ENCODE measurements at places on chromosomes 2 and 18.

DNA sequence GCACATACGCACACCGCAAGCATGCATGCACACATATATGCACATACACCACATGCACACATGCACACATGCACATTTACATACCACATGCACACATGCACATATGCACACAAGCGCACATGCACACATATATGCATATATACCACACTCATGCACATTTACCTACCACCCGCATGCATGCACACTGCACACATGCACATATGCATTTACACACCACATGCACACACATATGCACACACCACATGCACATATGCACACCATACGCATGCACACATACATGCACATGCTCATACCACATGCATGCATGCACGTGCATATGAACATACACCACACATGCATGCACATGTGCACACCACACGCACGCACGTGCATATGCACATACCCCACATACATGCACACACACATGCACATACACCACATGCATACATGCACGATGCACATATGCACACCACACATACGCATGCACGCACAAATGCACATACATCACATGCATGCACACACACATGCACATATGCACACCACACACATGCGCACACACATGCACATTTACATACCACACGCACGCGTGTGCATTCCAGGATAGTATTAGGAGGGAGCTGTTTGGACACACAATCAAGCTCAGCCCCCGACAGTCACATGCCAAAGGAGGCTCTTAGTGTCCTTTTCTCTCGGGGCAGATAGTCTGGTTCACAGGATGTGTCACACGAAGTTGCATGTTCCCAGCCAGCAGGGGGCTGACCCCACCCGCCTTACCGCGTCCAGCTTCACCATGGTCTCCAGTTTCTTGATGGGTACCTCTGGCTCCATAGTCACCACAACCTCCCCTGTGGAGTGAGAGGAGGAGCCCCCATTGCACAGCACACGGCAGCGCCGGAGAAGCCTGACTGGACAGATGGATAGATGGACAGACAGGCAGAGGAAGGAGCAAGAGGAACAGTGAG, 5.9 kb downstream of the OTOF start:
- DNase-seq = no peak

DNA sequence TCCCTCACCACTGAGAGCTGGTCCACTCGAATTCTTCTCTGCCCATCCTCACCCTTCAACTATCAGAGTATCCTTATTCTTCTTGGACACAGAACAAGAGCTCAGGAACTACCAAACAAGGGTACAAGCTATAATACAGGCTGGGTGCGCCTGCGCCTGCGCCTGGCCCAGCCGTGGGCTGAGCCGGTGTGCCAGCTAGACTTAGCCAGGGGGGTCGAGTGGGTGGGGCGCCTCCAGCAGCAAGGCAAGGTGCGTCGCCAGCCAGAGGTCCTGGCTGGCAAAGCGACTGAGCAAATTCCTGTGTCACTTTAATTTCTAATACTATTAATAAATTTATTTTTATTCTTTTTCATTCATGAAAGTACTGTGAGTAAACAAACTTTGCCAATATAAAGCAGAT, 1072.6 kb upstream of the PIK3C3 start:
- DNase-seq = no peak

- DNase-seq = peak; percentile 100
Measured at GRCh38 chr2:121038891-121039616, 245.9 kb downstream of the TFCP2L1 start.

DNA sequence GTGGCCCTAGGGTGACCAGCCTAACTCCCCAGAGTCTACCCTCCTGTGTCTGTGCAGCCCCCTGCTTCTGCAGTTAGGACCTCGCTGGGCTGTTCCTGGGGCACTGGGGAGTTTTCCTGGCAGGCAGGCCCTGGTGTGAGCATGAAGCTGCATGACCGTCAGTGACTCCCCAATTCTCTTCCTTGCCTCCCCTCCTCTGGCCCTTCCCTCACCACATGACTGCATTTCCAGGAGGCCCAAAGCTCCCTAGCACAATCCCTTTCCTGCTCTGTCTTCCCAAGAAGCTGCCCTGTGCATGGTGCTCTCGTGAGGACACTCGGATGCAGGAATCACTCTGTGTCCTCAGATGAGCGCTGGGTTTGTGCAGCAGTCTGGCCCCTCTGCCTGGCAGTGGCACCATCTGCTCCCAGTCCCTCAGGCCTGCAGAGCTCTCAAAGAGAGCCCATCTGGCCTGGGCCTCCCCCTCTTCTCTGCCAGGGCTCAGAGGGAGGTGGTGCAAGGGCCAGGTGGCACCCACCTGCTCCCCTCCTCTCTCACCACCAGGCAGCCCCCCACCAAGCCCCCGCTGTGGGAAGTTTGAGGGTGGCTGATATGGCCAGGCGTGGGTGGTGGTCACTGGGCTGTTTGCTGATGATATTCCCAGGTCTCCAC, 125.6 kb upstream of the HS6ST1 start:
- DNase-seq = no peak

DNA sequence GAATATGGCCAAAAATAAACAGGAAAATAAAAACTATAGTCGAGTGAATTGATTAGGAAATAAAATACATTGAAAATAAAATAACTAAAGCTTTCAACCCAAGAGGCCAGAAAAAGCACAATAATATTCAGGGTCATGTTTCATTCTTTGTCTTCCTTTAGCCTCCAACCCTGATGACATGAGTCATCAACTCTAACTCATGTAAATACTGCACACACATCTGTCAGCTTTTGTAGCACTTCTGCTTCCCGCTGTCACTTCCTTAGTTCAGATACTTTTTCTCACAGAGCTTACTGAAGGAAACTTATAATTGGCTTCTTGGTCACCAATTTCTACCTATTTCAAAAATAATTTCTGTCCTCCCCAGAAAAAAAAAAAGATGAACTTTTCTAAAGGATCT, 112.8 kb downstream of the UPP2 start:
- DNase-seq = no peak

GRCh38 chr18:72155327-72155726, 388.8 kb downstream of the CBLN2 start:
- no peak for DNase-seq

Measured in DMS79 (cell line).